T47D (cell line): ENCODE measurements at places on chromosomes 2 and 18.
A peak's percentile ranks its signal among the peaks of the same experiment; 100 is the strongest.

- DNase-seq, result peak; percentile 66
These were observed at the start of gene STEAP3 for GRCh38 chr2:119223521-119224390. Gene STEAP3 (plus strand): TSS chr2:119223834. CDS start chr2:119231013, 7,179 bp downstream.

- peak; percentile 78 for DNase-seq
These were observed 25.7 kb downstream of the NPPC start for GRCh38 chr2:231900486-231900942.

DNA sequence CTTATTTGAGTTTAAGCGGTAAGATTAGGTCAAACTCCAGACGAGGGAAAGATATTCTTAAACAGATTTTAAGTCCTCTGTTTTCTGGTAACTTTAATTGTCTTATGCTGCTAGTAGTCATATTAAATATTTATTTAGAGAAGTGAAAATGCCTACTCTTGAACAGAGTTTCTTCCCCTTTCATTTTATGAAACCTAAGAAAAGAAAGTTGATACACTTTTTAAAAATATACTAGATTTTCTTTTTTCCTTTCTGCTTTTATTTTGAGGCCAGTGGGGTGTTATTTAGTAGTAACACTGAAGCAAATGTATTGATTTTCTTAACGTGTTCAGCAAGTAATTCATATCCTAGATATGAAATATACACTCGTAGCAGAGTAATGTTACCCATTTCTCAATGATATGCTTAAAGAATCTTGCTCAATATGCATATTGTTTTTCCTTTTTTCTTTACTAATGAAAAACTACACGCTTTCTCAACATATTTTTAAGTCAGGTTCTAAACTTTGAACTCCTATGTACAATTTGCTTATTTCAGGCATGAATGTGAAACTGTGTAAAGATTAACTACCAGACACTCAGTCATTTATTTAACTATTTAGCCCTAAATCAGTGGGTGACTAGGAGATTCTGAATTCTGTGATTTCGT lies 691 bp downstream of the KYNU start:
- no peak for DNase-seq

DNA sequence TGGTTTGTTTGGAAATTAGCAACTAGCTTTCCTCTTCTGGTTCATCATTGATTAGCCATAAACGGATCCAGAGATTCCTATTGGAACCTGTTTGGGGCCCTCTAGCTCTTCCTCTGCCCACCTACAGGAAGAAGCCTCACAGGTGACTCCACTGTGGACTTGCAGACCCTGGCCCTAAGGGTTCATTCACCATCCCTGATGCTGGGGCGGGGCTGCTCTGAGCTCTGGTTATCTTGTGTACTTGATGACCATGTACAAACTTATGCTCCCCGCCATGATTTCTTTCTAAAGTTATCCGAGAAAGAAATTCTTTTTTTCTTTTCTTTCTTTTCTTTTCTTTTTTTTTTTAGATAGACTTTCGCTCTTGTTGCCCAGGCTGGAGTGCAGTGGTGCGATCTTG lies 33.9 kb upstream of the INHBB start:
- no peak for DNase-seq

GRCh38 chr18:574865-575645 lies 5.1 kb upstream of the CETN1 start:
- DNase-seq, result no peak

DNA sequence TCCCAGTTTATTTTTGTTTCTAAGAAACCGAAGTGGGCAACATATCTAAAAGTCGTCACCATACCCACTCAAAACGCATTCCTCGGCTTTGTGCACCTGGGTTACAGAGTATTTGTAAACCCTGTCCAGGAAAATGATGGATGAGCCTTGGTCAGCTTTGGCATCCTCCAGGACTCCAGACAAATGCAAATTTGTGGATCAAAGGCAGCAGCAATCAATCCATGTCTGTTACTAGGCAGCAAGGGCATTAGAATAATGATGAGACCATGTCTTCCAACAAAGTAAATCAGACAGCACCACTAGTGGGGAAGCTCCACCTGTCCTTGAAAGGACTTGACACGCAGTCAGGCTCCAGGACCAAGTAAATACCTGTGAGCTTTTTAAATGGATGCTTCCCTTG lies 672.6 kb upstream of the GYPC start:
- no peak for DNase-seq

DNA sequence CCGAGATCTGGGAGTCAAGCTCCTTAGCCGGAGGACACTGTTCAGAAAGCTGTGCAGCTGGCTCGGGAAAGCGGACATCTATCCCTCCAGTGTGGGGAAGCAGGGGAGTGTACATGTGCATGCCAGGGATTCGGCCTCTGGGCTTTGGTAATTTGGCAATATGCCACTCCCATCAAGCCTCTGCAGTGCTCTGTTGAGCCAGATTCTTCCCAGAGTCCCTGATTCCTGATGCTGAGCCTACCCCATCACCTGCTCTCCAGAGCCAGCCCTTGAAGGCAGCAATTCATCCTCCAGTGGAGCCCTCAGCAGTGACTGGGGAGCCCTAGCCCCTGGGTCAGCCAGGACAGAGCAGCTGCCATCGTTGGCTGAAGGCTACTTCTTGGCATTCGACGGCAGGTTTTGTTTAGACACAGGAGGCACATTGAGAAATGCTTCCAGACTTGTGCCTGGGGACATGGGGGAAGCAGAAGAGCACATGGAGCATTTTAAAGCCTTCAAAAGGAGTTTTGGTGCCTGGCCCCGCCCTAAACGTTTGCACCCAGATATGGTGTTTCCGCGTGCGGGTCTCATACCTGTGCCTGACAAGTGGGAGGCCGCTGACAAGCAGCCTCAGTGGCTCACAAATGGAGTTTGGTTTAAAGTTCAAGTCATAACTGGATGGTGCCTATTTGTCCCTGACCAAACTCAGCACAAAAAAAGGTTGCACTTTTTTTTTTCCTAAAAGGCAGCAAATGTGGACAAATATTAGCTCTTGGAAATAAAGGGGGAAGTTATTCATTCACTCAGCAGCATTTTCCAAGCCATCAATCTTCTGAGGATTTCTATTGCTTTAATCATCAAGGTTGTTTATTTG lies 272.8 kb downstream of the CYRIA start:
- DNase-seq, result no peak

DNA sequence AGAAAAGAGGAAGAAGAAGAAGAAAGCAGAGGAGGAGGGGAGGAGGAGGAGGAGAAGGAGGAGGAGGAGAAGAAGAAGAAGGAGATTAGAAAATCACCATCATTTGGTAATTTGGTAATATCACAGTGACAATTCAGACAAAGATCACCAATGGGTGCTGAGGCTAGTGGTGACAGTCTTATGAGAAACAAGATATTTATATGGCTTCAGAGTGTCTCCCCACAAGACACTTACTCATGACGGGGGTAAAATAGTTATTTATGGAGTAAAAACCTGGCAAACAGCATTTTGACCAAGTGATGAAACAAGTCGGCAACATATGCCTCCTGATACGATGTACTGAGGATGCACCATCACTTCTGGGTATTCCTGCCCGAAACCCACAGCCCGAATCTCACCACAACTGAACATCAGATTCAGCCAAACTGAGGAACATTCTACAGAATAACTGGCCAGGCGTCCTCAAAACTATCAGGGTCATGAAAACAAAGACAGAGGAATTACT lies 4.9 kb downstream of the ASPRV1 start:
- DNase-seq, result no peak

DNA sequence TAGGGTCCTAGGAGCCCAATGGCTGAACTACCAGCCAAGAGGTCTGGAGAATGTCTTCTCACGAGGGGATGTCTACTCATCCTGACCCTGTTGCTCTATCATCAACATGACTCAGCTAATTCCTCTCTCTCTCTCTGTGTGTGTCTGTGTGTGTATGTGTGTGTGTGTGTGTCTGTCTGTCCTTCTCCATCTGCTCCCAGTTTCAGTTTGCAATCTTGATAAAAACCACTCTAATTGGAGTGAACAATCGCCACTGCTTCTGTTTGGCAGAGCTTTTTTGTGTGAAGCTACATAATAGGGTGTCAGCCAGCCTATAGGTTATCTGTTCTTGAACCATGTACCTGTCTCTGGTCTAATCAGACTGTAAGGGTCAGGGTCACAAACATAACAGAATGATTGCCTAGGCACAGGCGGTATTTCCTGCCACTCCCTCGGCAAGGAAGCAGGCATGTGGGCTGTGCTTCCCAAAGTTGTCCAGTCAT lies 219.8 kb downstream of the SH3BP4 start:
- DNase-seq, result no peak

GRCh38 chr2:228615496-228615895 lies 434.0 kb upstream of the SPHKAP start:
- no peak for DNase-seq

DNA sequence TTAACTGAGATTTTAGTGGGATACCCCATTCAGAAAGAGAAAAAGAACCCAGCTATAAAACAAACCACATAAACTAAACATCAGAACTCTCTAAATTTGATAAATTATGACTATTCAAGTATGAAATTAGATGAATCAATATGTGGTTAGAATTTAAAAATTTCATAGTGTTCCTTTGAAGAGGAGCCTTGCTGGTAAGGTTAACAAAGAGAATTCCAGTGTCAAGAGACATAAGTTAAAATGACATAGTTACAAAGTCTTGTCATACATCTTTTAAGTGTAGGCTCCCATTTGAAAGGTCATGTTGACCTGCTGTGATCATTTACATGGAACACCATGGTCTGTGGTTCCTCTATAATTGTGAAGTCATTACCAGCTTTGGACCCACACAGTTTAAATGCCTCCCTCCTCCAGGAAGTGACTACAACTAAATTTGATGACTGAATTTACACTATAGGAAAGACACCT lies 231.6 kb upstream of the ETAA1 start:
- no peak for DNase-seq
